A549 treated with dexamethasone at 1 μM for 4 hours (cell line): ENCODE measurements at places on chromosomes 2 and 18. TPM values are rescaled to one million over a fixed set of nuclear protein-coding genes. Genes with fewer than 3 reads are reported as not detected.

The SULT1C2 gene
- 0.33 to 0.65 TPM (median 0.41 TPM) in 5 replicates for total RNA-seq

The ZNF638 gene
- 62.3 to 72.8 TPM (median 66.6 TPM) in 5 replicates for total RNA-seq

The TNFAIP6 gene
- total RNA-seq, result 0.54 to 1.2 TPM (median 0.60 TPM) in 5 replicates

The PHLPP1 gene
- 6.7 to 10.1 TPM (median 8.6 TPM) in 5 replicates for total RNA-seq

The HYCC2 gene
- 3.0 to 7.4 TPM (median 5.4 TPM) in 5 replicates for total RNA-seq

The NCL gene
- 745 to 967 TPM (median 886 TPM) in 5 replicates for total RNA-seq

The DYNAP gene
- total RNA-seq, result not detected in 5 replicates

The GKN2 gene
- 1.5 to 2.9 TPM (median 2.0 TPM) in 5 replicates for total RNA-seq

The NOSTRIN gene
- total RNA-seq, result 1.7 to 2.9 TPM (median 2.1 TPM) in 5 replicates

The C2orf81 gene
- total RNA-seq, result 3.3 to 3.7 TPM (median 3.6 TPM) in 5 replicates

The NFU1 gene
- total RNA-seq, result 45.4 to 52.5 TPM (median 47.2 TPM) in 5 replicates
